ENCODE measurements at places on chromosomes 5 and 9. TPM values are rescaled to one million over a fixed set of nuclear protein-coding genes. Genes with fewer than 3 reads are reported as not detected.

DNA sequence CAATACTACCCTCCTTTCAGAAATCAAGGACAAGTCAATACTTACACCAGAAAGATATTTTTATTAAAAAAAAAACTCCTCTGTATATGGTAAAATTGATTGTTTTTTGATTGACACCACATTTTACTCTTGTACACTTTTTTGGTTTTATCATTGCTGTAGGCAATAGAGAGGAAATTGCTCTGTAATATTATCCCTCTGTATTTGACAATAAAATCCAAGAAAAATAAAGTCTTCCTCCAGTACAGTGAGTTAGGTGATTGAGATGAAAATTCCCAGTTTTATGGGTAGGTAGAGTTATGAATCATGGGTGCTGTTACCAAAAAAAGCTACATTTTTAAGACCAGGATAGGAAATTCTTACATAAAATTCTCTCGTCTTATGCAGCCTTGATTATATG lies 22.6 kb upstream of the CCDC192 start:
- DNase-seq, result no peak

- DNase-seq, result no peak
Observed at GRCh38 chr9:126693428-126693944, 79.8 kb downstream of the LMX1B start.

GRCh38 chr9:106639873-106640568 lies 222.9 kb upstream of the ZNF462 start:
- no peak for DNase-seq

DNA sequence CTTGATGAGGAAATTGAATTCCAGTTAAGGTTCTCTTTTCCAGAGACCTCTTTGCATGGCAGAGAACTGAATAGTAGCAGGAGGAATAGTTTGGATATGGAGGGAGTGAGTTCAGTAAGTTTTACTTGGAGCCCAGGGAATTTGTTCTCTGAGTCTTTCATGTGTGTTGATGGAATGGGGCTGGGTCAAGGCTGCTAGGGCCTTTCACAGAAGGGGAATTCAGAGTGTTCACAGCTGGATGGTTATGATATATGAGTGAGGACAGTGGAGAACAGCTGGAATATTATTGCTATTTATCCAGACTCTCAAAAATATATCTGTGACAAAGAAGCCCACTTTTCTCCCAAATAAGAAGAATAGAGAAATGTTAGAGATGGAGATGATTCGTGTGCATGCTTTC lies 372.8 kb downstream of the PLK2 start:
- DNase-seq, result no peak

DNA sequence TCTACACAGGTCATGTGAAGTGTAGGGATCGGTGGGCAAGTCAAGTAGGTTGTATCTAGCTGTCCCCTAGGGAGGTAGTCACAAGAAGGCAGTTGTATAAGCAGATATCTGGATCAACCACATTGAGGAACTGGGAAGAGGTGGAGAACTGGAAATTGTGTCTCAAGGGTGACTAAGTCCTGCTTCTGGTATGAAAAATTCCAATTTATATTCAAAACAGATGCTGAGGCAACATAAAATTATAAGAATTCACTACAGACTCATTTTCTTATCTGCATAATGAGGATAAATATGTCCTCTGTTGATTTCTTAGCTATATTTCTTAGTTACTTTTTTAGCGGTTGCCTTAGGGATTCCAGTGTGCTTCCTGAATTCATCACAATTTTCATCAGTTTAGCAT lies 46.8 kb downstream of the GALNT12 start:
- no peak for DNase-seq

DNA sequence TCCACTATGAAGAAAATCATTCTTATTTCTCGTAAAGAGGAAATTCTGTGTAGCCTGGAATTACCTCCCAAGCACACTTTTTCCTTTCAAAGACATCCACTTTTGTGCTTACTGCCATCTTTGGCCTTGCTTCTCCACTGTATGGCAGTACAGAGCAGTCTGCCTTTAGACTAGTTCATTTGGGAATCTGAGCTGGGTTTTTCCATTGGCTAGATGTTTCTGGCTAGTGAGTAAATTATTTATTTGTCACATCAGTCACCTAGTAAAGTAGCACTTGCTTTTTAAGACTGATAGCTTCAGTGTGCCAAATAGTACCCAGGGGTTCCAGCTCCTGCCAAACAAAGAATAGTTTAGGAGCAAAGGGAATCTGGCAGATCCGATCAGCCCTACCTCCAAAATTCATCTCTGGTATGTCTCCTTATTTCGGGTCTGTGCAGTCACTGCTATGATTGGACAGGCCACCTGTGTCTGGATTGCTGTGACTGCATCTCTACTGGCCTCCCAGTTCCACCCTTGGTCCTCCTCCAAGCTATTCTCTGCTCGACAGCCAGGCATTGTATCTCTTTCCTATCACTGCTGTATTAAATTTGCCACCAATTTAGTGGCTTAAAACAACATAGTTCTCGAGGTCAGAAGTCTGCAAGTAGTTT lies 97.6 kb downstream of the NUDT12 start:
- no peak for DNase-seq

DNA sequence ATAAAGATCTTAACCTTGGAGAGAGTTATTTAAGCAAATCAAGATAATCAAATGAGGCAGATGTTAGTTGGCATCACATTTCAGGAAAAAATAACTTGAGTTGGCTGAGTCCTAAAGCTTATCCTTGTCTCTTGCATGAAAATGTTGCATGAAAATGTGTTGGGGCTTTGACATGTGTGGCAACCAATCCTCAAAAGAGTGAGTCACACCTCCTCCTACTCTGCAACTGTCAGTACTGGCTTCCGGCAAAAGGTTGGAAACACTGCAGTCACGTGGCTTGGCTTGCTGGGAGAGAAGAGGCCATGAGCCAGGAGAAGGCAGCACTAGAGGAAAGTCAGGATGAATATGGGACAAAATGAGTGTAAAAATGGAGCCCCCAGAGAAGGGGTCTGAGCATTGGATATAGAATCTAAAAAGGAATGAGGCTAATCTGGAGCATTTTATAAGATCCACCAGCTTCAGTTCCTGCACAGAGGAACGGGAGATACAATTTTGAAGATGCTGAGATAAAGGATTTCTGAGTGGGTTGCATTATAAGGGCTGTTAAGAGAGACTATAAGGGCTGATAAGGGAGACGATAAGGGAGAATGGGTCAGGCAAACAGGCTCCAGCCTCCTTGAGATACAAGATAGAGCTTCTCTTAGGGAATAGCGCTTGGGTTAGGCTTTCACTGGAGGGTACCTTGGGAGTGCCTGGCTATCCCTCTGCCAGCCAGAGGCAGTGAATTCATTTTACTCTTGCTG lies 43.1 kb downstream of the SPATA31D1 start:
- no peak for DNase-seq

DNA sequence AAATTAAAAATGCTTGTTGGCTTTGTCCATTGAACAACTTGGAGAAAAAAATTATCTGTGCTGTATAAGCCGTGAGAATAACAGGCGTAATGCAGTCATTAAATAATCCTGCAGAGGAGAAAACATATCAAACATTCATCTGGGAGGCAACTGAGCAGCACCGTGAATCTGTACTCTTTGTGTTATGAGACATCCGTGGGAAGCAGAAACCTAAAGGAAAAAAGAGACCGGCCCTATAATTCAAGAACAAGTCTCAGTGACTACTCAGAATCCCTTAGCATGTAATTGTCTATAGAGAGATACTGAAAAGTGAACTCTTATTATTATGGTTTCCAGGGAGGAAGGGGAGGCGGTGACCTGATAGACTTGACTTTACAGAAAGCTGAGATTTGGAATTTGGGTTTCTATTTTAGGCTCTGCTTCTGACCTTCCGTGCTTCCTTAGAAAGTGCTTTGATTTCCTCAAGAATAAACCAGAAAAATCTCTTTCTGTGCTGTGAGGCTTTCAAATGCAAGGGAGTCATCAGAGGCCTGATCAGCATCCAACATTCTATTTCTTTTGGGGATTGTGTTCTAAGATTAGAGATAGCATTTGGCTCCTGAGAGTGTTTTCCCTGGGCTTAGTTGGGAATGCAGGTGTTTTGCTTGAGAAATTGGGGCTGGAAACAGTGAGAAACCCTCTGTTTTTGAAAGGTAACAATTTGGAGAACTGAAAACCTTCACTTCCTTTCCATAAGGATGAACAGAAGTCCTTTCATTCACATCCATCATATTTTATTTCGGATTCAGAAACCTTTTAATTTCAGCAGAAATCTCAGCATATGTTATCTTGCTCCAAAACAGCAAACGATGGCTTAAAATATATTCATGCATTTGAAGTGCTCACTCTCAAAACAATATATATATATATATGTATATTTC lies 296.7 kb downstream of the CSNK1G3 start:
- DNase-seq, result no peak

DNA sequence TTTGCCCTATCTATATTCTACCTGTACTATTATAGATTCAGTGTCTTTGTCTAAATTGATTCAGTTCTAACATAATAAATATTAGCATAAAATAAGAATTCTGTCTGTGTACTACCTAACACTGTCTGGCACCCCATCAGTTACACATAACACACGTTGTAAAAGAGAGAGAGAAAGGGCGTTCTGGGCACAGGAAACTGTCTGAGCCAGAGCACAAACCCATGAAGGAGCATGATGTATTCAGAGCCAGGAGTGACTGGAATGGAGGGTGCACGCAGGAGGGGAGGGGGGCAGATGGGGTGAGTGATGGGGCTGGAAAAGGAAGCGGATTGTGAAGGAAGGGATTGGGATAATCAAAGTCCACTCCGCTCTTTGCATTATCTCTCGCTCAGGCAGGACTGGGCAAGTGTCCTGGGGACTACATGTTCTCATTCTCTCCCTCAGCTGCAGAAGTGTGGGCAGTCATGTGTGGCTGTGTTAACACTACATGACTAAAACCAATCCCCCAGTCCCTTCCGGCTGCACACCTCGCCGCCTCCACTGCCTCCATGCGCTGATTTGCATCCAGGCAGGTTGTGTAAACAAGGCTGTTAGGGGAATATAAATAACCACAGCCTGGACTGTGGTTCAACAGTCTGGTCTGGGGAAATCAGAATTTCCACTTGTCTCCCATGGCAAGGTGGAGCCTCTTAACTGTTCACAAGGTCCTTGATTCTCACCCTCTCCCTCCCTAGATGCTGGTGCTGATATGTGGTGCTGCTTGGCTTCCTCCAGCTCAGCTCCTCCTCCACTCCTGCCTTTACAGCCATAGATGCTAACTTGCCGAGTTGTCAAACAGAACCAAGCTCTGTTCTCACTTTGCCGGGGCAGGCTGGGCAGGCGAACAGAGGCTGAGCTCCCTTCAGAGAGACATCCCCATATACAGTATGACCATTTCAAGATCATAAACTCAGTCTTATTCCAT lies 367.5 kb upstream of the BRINP1 start:
- no peak for DNase-seq

DNA sequence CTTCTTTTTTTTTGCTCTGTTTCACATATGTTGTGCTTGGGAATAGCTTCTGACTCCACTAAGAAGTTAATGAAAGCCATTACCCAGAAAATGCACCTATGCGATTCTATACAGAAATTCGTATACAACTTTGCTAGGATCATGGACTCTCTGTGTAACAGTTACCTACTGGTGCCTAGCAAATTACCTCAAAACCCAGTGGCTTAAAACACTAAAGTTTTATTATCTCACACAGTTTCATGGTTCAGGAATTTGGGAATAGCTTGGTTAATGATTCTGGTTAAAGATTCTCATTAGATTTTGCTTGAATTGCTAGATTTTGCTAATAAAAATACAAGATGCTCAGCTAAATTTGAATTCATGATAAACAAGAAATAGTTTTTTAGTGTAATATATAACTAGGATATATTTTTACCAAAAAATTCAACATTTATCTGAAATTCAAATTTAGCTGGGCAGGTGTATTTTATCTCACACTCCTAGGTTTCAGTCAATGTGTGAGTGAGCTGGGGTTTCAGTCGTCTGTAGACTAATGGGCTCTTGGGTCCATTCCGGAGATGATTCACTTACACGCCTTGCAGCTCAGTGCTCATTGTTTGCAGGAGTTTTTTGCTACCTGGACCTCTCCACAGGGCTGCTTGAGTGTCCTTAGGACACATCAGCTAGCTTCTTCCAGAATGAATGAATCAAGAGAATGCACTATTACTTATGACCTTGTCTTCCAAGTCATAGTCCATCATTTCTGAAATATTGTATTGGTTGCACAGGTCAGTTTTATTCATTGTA lies 75.1 kb downstream of the MROH2B start:
- DNase-seq, result no peak

- no peak for DNase-seq
Observed at GRCh38 chr5:30401479-30402058, 791.9 kb upstream of the CDH6 start.

- peak; percentile 10 for DNase-seq
Observed at GRCh38 chr5:145975361-145976066, 39.1 kb downstream of the SH3RF2 start.

DNA sequence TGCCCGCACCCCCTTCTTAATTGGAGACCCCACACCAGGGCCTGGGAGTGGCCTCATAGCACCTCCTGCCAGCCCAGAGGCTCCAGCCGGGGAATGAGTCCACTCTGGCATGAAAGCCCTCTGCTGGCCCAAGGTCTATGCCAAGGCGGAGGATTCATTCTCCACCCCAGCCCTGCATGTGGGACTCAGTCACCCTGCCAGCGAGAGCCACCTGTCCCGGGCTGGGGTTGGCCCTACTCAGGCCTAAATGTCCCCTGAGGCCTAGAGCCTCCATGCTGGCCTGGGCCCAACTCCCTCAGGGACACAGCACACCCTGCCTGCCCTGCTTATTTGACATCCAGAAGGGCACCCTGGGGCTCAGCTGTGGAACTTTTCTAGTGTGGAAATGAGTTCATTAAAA lies 1.0 kb upstream of the RAPGEF1 start:
- no peak for DNase-seq

- DNase-seq, result no peak
Observed at GRCh38 chr5:8216921-8217320, 348.0 kb downstream of the MTRR start.

Gene TAF1L
- total RNA-seq, result 0.05 TPM

Gene ACO1
- total RNA-seq, result 13.7 TPM

Gene STPG3
- total RNA-seq, result not detected

Gene ADAMTS6
- 0.44 TPM for total RNA-seq

Gene SLC24A2
- not detected for total RNA-seq

Gene TAS2R1
- total RNA-seq, result not detected

Gene NIM1K
- 0.75 TPM for total RNA-seq

All from activated CD4-positive, alpha-beta memory T cell treated with anti-CD3 and anti-CD28 coated beads for 36 hours (primary cell).